ENCODE measurements at places on chromosomes 11 and 22.

- DNase-seq, result no peak
Observed at GRCh38 chr11:35246745-35247144, 107.8 kb downstream of the CD44 start.

DNA sequence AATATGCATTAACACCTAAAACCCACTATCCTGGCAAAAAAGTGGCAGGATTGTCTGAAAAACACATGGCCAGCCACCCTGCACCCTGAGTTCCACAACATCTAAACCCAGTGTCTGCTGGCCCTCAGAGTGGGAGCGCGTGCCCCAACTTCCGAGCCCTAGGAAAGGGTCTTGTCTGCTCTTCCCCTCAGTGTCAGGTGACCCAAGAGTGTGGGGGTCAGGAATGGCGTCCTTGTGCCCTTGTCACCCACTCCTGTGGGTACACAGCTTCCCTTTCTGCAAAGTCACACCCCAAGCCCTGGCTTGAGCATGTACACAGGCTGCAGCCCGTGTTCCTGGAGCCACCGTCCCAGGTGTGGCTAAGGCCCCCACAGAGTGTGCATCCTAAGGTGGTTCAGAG lies 67.6 kb downstream of the CDKN1C start:
- no peak for DNase-seq

- no peak for DNase-seq
Observed at GRCh38 chr11:37298173-37298572, 700.1 kb upstream of the RAG2 start.

DNA sequence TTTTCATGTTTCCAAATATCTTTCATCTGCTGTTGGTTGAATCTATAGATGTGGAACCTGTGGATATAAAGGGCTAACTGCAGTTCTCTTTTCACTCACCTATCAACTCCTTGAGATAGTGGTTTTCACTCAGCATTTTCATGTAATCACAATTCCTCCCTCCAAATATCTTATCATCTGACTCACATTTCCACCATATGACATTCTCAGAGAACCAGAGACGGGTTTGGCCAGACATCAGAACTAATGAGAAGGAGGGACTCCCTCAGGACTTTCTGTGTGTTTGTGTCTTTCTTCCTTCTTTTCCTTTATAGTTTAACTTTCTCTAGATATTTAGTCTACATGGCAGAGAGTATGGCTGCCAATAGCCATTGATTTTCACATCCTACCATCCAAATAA lies 134.8 kb upstream of the DDI1 start:
- no peak for DNase-seq

GRCh38 chr22:50277761-50278160 lies 7.6 kb upstream of the MAPK11 start:
- no peak for DNase-seq

DNA sequence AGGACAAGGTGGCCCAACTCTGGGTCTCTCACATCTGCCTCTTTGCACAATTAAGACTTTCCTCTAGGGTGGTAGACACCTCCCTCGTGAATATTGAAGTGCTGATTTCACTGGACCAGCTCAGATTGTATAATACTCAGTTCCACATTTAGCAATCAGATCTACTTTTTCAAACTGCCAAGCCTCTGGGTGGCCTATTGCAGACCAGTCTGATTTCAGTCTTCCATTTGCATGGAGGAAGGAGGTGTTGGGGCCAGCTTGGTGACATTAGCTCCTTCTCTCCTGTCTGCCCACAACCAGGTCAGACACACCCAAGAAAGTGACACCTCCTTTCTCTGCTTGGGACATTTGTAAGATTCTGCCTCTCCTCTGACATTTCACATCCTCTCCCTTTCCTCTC lies 78.2 kb downstream of the PPFIBP2 start:
- no peak for DNase-seq

DNA sequence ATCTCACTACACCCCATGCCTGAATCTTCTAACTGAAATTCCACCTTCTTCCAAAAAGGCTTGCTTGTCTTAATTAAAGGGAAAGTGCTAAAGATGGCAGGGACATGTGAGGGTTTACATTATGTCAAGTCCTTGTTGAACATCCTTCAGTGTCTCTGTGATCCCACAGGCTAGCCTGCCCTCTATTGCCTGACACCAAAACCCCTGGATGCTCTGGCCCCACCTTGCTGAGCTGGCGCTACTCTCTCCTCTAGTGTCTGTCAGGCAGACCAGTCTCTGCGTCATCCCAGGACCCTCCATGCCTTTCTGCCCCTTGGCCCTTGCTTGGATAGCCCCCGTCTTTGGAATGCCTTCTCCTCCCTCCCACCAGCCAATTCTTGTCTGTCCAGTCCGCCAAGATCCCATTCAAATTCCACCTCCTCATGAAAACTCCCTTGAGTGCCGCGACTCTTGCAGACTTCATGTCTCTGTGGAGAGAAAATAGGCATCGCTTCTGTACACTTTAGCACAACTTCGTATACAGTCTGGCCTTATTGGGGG lies 69.3 kb downstream of the PKNOX2 start:
- no peak for DNase-seq

DNA sequence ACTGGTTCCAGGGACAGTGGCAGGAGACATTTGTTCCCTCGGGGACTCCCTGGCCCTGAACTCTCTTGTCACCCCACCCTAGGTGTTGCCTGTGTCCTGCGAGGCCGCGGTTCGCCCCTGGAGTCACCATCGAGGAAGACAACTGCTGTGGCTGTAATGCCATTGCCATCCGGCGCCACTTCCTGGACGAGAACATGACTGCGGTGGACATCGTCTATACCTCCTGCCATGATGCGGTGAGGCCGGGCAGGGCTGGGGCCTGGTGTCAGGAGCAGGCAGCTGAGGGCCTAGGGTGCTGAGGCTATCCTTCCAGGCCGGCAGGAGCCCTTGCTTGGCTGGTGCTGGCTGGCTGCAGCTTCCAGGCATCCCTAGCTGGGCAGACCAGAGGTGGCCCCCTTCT lies 17.7 kb upstream of the MYRF start:
- DNase-seq, result no peak

DNA sequence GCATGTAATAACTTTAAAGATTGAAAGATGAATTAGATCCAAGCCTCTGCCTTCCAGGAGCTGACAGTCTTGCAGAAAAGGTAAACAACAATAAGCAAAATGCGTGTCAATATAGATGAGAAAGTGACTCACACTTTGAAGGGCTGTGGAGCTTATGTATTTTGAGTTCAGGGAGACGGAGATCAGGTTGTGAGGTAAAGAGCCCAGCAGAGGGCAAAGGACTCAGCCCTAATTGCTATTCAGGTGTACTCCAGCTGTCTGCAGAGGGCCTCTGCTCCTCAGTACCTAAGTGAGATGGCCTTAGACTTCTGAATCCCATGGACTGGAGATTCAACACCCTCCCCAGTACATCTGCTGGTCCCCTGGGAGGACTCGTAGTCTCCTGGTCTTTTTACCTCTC lies 22.9 kb upstream of the CTR9 start:
- no peak for DNase-seq

DNA sequence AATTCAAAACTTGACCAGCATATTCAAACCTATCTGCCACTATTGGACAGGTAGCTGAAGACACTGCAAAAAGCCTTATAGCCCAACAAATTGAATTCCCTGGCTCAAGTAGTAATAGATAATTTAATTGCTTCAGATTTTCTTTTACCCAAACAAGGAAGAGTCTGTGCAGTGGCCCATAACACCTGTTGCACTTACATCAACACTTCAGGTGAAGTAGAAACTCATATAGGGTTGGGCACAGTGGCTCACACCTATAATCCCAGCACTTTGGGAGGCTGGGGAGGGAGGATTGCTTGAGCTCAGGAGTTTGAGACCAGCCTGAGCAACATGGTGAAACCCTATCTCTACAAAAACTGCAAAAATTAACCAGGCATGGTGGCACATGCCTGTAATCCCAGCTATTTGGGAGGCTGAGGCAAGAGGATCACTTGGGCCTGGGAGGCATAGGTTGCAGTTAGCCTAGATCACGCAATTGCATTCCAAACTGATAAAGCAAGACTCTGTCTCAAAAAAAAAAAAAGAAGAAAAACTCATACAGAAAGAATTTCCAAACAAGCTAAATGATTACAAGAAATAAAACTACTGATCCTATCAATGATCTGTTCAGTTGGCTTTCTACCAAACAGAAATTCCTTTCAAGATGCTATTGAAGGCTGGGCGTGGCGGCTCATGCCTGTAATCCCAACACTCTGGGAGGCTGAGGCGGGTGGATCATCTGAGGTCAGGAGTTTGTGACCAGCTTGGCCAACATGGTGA lies 9.5 kb downstream of the FOLR3 start:
- peak; percentile 73 for DNase-seq

DNA sequence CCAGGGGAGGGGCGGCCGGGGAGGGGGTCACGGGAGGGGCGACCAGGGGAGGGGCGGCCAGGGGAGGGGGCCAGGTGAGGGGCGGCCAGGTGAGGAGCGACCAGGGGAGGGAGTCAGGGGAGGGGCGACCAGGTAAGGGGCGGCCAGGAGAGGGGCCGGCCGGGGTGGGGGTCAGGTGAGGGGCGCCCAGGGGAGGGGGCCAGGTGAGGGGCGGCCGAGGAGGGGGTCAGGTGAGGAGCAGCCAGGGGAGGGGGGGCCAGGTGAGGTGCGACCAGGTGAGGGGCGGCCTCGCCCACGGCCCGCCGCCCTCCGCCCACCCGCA lies 355 bp downstream of the TESMIN start:
- no peak for DNase-seq

- no peak for DNase-seq
Observed at GRCh38 chr22:19331975-19332374, 40.5 kb upstream of the CLTCL1 start.

GRCh38 chr22:46079093-46079860 lies 71.0 kb upstream of the PPARA start:
- DNase-seq, result no peak

DNA sequence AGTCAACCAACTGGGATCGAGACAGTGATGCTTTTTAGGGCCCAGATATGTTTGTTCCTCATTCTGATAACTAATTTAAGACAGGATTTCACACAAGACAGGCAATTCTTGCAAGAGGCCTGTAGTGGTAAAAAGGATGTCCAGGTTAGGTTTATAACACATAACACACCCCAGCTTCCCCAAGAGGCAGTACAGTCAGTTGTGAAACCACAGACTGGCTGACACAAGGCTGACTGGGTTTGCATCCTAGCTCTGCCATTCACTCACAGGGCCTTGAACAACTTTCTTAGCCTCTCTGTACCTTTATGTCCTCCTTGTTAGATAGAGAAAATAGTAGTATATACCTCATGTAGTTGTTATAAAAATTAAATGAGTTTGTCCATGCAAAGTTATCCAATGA lies 55.0 kb upstream of the PTH start:
- DNase-seq, result no peak

DNA sequence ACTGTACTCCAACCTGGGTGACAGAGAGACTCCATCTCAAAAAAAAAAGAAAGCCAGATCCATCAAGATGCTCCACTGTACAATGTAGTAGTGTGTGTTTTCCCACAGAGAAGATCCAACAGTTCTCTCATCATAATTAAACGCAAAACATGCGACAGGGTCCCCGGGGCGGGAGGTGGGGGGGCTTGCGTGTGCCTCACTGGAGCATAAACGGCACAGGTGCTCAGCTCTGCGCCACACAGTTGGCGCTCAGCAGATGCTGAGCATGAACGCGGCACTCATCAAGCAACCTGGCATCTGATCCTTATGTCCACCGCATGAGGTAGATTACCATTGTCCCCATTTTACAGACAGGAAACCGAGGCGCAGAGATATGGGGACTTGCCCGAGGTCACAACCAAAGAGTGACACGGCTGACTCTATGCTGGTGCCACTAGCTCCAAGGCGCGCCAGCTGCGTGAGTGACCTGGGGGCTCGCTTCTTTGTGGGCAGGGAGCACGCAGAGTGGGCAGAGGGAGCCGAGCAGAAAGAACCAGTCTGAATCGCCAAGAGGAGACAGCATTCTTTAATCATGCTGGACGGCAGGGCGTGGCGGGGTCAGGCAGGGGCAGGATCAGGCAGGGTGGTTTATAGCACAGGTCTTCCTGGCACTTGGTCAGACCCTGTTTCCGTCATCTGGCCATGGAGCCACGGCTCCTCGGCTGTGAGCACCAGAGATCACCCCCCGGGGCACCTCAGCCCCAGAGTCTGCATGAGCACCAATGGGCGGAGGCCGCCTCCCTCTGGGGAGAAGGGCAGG lies 8.2 kb downstream of the C1QTNF6 start:
- no peak for DNase-seq

- no peak for DNase-seq
Observed at GRCh38 chr11:103652013-103652412, 384.4 kb upstream of the DDI1 start.

DNA sequence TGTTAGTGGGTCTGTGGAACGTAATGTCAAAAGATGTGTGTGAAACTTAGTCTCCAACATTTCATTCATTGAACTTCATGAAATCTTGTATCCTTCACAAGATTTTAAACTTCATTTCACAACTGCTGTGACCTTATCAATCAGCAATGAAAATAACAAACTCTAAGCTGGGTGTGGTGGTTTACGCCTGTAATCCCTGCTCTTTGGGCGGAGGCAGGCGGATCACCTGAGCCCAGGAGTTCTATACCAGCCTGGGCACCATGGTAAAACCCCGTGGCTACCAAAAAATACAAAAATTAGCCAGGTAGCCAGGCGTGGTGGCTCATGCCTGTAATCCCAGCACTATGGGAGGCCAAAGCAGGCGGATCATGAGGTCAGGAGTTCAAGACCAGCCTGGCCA lies 5.1 kb downstream of the CHKA start:
- no peak for DNase-seq

DNA sequence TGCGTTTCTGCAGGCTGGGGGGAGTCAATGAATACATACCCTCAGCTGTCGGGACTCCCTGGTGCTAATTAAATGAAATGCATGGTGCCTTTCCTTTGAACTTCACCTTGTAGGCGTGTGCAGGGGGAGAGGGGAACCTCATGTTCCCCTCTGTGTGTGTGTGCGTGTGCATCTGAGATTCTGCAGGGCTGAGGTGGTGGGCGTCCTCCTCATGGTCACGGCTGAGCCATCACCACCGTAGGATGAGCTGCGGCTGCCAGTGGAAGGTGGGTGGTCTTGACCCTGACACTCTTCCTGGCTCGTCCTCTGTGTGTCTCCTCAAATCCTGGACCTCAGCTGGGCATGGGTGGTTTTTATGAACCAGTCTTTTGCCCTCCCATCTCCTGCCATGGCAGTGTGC lies 53.0 kb upstream of the TTLL12 start:
- no peak for DNase-seq

DNA sequence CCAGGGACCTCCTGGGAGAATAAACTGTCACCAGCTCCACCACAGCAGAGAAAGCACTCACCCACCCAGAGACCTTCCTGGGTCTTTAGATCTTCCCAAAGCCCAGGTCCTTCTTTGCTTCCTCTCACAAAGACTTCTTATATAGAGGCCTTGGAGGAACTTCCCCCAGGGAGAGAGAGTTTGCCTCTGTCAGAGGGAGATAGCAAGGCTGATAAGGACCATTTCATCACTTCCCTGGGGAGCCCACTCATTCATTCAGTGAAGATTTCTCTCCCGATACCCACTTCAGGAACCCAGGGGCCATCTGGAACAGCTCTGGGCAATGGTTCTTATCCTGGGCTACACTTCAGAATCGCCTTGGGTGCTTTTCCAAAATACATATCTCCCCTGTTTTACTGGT lies at the start of gene PRG2:
Gene PRG2 (minus strand): TSS at position 116 of the 400 bp plus-strand sequence. CDS start 706 bp downstream, outside the sequence.
- DNase-seq, result no peak

- DNase-seq, result no peak
Observed at GRCh38 chr11:36899800-36900199, 301.8 kb upstream of the RAG2 start.

- no peak for DNase-seq
Observed at GRCh38 chr22:32486656-32487390, 12.2 kb downstream of the FBXO7 start.

GRCh38 chr11:92826603-92827002 lies 142.8 kb upstream of the MTNR1B start:
- DNase-seq, result no peak

All from non-pigmented ciliary epithelial cell (primary cell).